ENCODE measurements at places on chromosomes 7 and 10.

GRCh38 chr10:14560274-14560673 lies 214.4 kb downstream of the FAM107B start:
- no peak for DNase-seq

DNA sequence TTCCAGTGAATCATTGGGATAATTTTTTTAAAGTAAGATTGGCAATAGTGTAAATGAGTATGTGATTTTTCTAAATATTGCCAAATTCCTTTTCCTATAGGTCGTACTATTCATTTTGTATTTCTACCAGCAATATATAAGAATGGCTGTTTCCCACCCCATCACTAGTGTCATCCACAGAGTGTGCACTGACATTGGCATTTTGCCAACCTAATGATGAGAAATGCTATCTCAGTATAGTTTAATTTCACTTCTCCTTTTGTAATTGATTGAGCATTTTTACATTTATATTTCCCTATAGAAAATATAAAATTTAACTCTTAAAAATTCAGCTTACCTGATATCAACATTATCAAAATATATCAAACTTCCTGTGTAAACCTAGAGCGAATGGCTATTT lies 17.6 kb upstream of the TMEM26 start:
- DNase-seq = no peak

DNA sequence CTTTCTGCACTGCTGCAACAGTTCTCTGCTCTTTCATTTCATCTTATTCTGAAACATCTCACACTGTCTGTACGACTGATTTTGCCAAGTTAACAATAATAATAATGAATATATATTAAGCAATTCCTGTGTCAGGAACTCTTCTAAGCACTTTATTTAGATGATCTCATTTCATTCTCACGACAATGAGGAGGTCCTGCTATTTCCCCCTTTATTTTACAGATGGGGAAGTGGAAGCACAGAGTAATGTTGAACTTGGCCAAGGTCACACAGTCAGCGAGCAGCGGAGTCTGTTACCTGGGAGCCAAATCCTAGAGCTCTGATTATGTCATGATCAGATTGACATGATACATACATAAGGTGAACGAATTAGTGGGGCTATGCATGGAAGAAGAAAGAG lies 5.8 kb downstream of the MRC1 start:
- DNase-seq = no peak

- no peak for DNase-seq
Measured at GRCh38 chr7:144384071-144384470, 19.4 kb downstream of the NOBOX start.

- DNase-seq = no peak
Measured at GRCh38 chr7:134448356-134449229, 10.3 kb downstream of the AKR1B1 start.

DNA sequence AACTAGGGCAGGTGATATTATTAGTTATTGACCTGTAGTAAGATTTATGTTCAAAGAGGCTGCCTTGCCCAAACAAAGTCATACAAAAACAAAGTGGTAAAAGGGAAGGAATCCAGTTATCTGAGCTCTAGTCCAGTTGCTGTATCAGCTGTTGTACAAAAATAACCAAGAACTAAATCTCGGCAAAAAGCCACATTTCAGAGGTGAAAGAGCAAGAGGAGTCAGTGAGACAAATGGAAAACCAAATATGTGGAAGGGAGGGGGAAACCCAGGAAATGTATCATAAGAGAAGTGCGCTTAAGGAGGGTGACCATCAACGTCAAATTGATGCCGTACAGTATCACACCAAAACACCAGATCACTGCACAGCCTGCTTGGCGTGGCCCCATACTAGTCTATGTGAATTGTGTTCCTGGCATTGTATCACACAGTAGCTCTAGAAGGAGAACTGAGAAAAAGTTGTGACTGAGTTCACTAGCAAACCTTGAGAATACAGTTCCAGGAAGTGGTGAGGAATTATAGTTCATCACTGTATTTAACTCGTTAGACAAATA lies 6.4 kb downstream of the AGBL3 start:
- no peak for DNase-seq

GRCh38 chr10:116815641-116816415 lies 33.5 kb upstream of the ENO4 start:
- DNase-seq = no peak

DNA sequence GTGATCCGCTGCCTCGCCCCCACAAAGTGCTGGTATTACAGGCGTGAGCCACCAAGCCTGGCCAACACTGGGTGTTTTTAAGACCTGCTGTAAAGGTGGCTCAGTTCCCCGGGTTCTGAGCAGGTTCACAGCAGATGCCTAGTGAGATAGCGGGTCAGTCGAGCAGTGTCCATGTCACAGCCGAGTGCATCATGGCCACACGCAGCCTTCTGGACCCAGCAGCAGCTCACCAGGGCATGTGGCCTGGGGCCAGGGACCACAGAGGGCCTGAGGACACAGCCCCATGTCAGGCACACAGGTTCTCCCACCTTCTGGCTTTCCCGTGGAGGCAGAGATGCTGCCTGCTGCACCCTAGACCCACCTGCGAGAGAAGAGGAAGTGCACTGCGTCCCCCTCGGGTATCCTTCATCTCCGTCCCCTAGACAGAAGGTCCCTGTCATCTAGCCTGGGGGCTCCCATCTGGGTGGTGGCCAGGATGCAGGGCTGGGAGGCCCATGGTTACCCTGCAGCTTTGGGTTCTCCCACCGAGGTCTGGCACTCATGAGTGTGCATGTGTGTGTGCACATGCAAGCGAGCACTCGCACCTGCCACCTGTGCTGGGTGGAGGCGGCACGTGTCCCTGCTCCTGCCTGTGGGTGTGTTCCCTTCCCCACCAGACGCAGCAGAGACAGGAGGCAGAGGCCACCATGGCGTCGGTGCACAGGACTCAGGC lies 98.6 kb downstream of the NKX6-2 start:
- no peak for DNase-seq

- no peak for DNase-seq
Measured at GRCh38 chr10:111739125-111739873, 444.3 kb downstream of the GPAM start.

GRCh38 chr7:143381427-143382125 lies 431 bp downstream of the ZYX start:
- no peak for DNase-seq
